ENCODE measurements at places on chromosomes 7 and 10. TPM values are rescaled to one million over a fixed set of nuclear protein-coding genes. Genes with fewer than 3 reads are reported as not detected.
A peak's percentile ranks its signal among the peaks of the same experiment; 100 is the strongest.

DNA sequence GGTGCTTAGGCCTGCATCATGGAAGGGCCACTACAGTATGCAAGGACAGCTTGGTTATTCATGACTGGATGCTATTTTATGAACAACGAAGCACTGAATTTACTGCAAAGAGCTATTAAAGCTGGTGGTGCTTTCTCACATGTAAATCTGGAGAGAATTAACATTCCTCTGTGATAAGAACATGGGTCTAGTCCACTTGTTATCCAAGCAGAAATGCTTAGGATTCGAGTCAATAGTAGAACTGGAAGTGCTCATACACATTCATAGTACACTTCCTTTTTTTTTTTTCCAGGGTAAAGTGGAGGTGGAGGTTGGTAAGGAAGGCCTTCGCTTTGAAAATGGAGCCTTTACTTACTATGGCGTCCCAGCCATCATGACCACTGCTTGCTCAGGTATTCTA, 35.0 kb downstream of the CNNM1 start:
- H3K4me1 ChIP-seq, result no peaks in the 10 kb centered on the region
- DNase-seq, result no peak
- H3K4me3 ChIP-seq, result no peak overlapping the region
- no peaks in the 10 kb centered on the region for H3K27me3 ChIP-seq
- no peak overlapping the region for H3K27ac ChIP-seq

DNA sequence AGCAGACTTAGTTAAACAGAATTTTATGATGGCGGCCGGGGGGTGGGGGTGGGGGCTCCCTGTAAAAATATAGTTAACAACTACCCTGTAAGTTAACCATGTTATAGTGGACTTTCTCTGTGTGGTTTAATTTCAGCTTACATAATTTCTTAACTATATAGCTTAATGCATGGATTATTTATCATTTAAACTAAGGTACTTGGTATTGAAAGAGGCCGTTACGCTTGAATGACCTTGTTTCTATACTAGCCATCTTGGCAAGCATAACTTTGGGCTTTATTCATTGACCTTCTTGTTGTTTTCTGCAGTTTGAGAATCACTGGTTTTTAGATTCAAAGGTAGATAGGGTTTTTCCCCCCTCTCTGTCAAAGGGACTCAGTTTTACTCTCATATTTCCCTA, 8.4 kb downstream of the EIF4EBP2 start:
- peaks cover 2% of the 10 kb centered on the region for H3K36me3 ChIP-seq
- no peak for DNase-seq
- no peak overlapping the region for H3K27ac ChIP-seq
- H3K4me3 ChIP-seq, result no peak overlapping the region
- no peaks in the 10 kb centered on the region for H3K4me1 ChIP-seq

DNA sequence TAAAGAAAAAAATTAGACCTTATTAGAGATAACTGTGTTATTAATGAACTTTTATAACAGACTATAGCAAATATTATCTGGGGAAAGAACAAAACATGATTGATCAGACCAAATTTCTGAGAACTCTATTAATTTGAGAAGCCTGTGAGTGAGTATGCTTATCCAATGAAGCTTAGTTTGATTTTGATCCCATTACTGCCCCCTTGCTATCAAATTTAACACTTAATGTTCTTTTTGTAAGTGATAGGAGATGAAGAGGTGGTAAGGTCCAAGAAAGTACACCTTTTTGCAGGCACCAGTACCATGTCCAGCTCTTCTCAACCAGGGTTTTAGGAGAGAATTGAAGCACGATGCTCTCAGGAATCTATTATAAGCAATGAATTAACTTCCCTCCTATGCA, 49.9 kb downstream of the ZNF365 start:
- H3K27ac ChIP-seq, result no peak overlapping the region
- H3K27me3 ChIP-seq, result peaks cover 15% of the 10 kb centered on the region
- H3K4me1 ChIP-seq, result peaks cover 3% of the 10 kb centered on the region
- no peak for DNase-seq

GRCh38 chr10:14684354-14684753, 90.3 kb downstream of the FAM107B start:
- H3K27me3 ChIP-seq, result no peaks in the 10 kb centered on the region
- H3K27ac ChIP-seq, result no peak overlapping the region
- no peaks in the 10 kb centered on the region for H3K36me3 ChIP-seq
- no peak for DNase-seq
- no peak overlapping the region for H3K4me3 ChIP-seq

GRCh38 chr7:90824386-90825307, 228.5 kb downstream of the CDK14 start:
- H3K4me1 ChIP-seq, result no peaks in the 10 kb centered on the region
- H3K36me3 ChIP-seq, result no peaks in the 10 kb centered on the region
- no peak overlapping the region for H3K27ac ChIP-seq

The C10orf67 gene
- total RNA-seq, result 0.11 TPM

The SLC13A4 gene
- total RNA-seq, result 3.7 TPM

DNA sequence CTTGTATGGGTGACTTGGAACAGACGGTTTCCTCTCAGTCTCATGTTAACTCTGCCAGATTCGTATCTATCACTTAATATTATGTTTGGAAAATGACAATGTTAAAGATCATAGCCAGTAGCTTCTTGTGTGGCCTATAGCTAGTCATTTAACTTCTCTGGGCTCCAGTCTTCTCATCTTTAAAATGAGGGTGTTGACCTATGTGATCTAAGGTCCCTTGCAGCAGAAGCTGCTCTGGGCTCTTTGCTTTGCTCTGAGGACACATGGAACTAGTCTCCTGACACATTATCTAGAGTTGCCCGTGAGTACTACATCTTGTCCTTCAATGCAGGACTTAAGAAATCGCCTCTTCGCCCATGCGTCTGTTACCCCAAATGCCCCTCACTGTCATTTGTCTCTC, 93.1 kb downstream of the TMEM178B start:
- H3K27me3 ChIP-seq, result no peaks in the 10 kb centered on the region
- H3K36me3 ChIP-seq, result no peaks in the 10 kb centered on the region
- no peak overlapping the region for H3K27ac ChIP-seq

The KMT2C gene
- total RNA-seq, result 40.3 TPM

The HOXA5 gene
- not detected for total RNA-seq

The CTAGE8 gene
- total RNA-seq, result not detected

DNA sequence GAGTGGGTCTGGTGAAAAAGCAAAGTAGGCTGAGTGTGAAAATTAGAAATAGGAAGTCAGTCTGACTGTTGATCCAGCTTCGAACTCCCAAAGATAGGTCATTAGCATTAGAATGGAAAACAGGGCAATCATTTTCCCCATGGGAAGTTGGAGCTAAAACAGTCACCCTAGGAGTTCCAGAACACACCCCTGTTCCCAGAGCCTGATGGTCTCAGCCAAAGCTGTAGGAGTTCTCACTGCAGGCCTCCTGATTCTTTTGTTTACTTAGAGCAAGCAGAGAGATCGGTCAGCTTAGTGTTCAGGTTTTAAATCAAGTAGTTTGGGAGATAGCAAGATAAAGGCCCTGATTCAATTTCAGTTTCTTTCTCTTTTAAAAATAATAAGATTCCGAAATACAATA, 28.8 kb upstream of the JCAD start:
- H3K4me1 ChIP-seq, result no peaks in the 10 kb centered on the region
- H3K27ac ChIP-seq, result no peak overlapping the region
- no peak overlapping the region for H3K4me3 ChIP-seq
- no peak for DNase-seq
- no peaks in the 10 kb centered on the region for H3K36me3 ChIP-seq
- no peaks in the 10 kb centered on the region for H3K27me3 ChIP-seq

The PAX4 gene
- total RNA-seq, result not detected

The TRAPPC14 gene
- 20.2 TPM for total RNA-seq

The HIP1 gene
- 108 TPM for total RNA-seq

- no peaks in the 10 kb centered on the region for H3K4me1 ChIP-seq
- peaks cover 19% of the 10 kb centered on the region for H3K36me3 ChIP-seq
- DNase-seq, result no peak
- H3K27ac ChIP-seq, result no peak overlapping the region
- no peak overlapping the region for H3K4me3 ChIP-seq
Observed at GRCh38 chr10:31808258-31809218, 120.1 kb downstream of the ARHGAP12 start.

- DNase-seq, result no peak
- no peaks in the 10 kb centered on the region for H3K36me3 ChIP-seq
- no peaks in the 10 kb centered on the region for H3K27me3 ChIP-seq
- no peak overlapping the region for H3K27ac ChIP-seq
Observed at GRCh38 chr10:90042075-90042474, 340.7 kb downstream of the KIF20B start.

The RPEL1 gene
- total RNA-seq, result not detected

The DUSP5 gene
- total RNA-seq, result 30.3 TPM

GRCh38 chr7:86844608-86845007, 200.9 kb downstream of the GRM3 start:
- H3K27me3 ChIP-seq, result no peaks in the 10 kb centered on the region
- no peak for DNase-seq
- no peak overlapping the region for H3K4me3 ChIP-seq
- H3K27ac ChIP-seq, result no peak overlapping the region

DNA sequence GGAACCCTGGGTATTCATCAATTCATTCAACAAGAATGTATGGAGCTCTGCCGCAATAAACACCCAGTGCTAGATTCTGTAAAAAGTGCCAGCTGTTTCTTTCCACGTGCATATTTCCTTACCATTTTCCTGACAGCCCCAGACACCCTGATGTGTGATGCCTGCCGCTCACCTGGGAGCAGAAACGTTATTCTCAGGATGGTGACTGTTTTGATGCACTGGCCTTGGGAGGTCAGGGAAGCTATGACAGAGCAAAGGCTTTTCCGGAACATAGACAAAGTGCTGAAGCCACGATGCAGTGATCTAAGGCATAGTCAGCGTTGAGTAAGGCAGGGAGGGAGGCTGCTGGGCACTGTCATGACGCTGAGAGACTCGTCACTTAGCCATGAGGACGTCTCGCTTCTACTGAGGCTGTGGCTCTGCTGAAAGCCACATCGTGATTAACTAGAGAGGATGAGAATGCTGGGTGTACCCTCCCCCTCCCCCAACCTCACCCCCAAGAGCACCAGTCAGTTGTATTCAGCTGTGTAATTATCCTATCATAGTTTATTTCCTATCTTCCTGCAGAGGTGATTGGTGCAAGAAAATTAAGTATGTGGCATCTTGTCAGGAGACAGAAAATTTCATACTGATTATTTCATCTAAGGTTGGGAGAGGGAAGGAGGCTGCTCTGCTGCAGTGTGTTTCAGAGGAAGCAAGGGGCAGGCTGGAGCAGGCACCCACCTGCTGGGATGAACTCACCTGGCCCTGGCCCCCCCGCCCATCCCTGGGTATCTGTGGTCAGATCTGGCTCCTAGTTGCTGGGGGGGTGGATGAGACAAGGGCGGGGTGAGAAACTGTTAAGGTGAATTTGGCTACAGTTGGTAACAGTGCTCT, 48.8 kb upstream of the SMNDC1 start:
- no peaks in the 10 kb centered on the region for H3K27me3 ChIP-seq
- peaks cover 10% of the 10 kb centered on the region for H3K4me1 ChIP-seq
- H3K4me3 ChIP-seq, result peak overlapping the region; percentile 33
- no peak for DNase-seq
- H3K36me3 ChIP-seq, result no peaks in the 10 kb centered on the region
- H3K27ac ChIP-seq, result no peak overlapping the region

GRCh38 chr10:125087191-125087896, 73.0 kb downstream of the CTBP2 start:
- peaks cover 44% of the 10 kb centered on the region for H3K36me3 ChIP-seq
- no peak overlapping the region for H3K4me3 ChIP-seq
- H3K27me3 ChIP-seq, result no peaks in the 10 kb centered on the region
- H3K27ac ChIP-seq, result no peak overlapping the region

The GRID2IP gene
- 1.0 TPM for total RNA-seq

The SNCG gene
- 4.8 TPM for total RNA-seq

DNA sequence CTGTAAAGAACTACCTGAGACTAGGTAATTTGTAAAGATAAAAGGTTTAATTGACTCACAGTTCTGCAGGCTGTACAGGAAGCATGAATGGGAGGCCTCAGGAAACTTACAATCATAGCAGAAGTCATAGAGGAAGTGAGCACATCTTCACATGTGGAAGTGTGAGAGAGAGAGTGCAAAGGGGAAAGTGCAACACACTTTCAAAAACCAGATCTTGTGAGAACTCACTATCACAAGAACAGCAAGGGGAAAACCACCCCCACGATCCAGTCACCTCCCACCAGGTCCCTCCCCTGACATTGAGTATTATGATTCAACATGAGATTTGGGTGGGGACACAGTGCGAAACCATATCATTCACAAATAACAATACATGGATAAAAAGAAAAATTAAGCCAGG, 24.5 kb downstream of the AVL9 start:
- H3K27ac ChIP-seq, result no peak overlapping the region
- no peaks in the 10 kb centered on the region for H3K27me3 ChIP-seq
- no peak for DNase-seq
- no peak overlapping the region for H3K4me3 ChIP-seq

- H3K27ac ChIP-seq, result no peak overlapping the region
- H3K4me3 ChIP-seq, result no peak overlapping the region
- peak; percentile 52 for DNase-seq
Observed at GRCh38 chr10:58064714-58065528, 202.8 kb downstream of the IPMK start.

DNA sequence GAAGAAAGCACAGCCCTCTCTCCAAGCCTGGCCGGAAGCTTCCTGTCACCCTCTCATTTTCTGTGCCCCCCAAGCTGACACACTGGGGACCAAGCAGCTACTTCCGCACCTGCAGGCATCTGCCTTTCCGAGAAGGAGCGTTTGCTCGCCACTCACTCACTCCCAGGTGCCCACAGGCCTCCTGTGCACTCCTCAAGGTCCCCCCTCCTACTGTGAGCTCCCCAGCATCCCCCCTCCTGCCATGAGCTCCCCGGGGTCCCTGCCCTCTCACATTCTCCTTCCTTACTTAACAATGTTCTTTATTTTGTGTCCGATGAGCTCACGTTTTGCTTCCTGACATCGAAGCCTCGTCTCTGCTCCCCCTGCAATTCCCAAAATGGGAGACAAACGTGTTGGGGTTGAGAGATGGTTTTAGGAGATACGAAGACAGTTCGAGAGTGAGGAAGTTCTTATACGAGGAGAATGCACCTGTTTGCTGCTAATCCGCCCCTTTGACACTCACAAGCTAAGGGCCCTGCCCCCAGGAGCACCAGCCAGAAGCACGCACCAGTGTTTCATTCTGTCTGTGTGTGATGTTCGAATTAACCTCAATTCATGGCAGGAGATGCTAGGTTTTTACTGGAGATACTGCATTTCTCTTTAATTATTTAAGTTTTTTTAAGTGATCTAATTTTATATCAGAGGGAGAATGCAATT, 70.2 kb downstream of the PDGFA start:
- H3K4me1 ChIP-seq, result peaks cover 37% of the 10 kb centered on the region
- H3K36me3 ChIP-seq, result no peaks in the 10 kb centered on the region
- DNase-seq, result no peak
- H3K27ac ChIP-seq, result no peak overlapping the region
- peaks cover 16% of the 10 kb centered on the region for H3K27me3 ChIP-seq

DNA sequence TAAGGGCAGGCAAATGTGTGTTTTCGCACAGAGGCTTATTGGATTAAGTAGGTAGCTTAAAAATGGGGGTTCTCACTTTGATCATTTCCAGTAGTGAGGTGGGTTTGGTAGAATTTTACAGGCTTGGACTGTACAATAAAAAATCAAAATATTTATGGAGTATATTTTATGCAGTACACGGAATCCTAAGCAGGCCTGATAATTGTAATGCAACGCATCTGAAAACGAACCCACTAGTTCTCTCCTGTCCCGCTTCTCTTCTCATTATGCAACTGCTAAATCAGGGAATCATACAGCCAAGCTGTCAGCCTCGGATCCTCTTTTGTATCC, 377 bp upstream of the POLR1F start:
- peaks cover 3% of the 10 kb centered on the region for H3K4me1 ChIP-seq
- no peak overlapping the region for H3K27ac ChIP-seq
- DNase-seq, result no peak
- no peaks in the 10 kb centered on the region for H3K36me3 ChIP-seq

The TRPV6 gene
- 0.48 TPM for total RNA-seq

The OR9A2 gene
- not detected for total RNA-seq

The MACC1 gene
- 17.1 TPM for total RNA-seq

The AZGP1 gene
- total RNA-seq, result 0.52 TPM

All from H1 (cell line).